ENCODE measurements at places on chromosomes 3 and 15.

DNA sequence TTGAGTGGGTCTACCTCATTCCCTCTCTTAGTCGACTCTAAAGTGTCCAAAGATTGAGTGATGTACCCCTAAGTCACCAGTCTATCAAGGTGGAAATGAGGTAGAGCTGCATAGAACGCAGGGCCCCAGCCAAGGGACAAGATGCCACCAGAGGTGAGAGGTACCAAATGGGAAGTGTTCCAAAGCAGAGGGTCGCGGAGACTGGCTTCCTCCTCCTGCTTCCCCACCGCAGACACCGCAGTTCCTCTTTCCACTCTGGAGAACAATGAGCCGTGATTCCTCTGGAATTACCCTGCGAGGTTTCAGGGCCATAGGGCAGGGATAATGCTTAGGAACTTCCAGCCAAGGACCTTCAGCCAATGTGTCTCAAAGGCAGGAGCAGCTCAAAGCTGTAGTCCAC, 55.8 kb downstream of the DAPK2 start:
- DNase-seq: no peak

- no peak for DNase-seq
Observed at GRCh38 chr15:58985443-58985842, 2.0 kb upstream of the RNF111 start.

DNA sequence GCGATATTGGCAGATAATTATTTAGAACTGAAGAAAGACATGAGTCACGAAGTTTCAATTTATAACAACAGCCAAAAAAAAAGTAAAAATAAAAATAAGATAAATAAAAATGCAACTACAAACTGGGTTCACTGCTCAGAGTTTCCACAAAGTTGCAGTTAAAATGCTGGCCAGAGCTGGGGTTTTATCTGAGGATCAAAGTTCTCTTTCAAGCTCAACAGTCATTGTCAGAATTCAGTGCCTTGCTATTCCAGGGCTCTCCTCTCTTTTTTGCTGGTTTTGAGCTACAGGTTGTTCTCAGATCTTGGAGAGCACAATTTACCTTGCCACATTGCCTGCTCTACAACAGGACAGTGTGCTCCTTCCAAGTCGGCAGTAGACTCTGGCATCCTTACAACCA, 60.1 kb downstream of the PYDC2 start:
- no peak for DNase-seq

DNA sequence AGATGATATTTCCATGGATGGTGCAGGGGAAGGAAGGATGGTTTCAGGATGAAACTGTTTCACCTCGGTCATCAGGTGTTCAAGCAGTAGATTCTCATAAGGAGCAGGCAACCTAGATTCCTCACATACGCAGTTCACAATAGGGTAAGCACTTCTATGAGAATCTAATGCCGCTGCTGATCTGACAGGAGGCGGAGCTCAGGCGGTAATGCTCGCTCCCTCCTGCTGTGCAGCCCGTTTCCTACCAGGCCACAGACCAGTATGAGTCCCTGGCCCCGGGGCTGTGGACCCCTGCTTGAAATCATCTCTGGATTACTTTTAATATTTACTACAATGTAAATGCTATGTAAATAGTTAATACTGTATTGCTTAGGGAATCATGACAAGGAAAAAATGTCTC, 241.8 kb downstream of the ROBO2 start:
- no peak for DNase-seq

- no peak for DNase-seq
Observed at GRCh38 chr3:179036226-179036625, 35.4 kb downstream of the ZMAT3 start.

DNA sequence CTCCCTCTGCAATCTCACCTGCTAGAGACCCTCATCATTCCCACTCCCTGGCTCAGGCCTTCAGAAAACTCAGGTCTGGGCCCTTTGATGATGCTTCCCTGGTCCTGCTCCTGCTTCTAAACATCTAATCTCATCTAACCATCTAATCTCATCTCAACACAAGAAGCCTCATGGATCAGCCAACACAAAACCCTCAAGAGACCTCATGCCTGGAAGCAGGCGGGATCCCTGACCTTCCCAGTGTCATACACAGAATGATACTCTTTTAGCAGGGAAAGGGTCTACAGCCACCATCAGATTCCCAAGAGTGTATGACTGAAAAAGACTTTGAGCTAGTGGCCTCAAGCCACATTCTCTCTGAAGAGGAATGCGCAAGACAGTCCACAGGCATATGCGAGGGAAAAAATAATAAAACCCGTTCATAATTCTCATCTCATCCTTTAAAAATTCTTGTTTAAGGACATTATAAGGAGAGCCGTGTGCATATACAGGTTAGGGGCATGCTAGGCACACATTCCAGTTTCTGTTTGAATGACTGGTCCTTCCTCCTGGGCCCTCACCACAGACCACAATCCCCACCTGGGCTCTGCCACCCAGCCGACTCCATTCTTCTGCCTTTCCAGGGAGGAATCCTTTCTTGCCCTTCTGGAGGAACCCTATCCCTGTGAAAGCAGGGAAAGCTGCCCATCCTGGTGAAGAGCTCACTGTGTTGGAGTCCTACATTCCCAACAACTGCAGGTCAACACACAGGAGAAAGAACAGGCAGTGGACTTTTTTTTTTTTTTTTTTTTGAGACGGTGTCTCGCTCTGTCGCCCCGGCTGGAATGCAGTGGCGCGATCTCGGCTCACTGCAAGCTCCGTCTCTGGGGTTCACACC, 2.2 kb downstream of the ZXDC start:
- no peak for DNase-seq

DNA sequence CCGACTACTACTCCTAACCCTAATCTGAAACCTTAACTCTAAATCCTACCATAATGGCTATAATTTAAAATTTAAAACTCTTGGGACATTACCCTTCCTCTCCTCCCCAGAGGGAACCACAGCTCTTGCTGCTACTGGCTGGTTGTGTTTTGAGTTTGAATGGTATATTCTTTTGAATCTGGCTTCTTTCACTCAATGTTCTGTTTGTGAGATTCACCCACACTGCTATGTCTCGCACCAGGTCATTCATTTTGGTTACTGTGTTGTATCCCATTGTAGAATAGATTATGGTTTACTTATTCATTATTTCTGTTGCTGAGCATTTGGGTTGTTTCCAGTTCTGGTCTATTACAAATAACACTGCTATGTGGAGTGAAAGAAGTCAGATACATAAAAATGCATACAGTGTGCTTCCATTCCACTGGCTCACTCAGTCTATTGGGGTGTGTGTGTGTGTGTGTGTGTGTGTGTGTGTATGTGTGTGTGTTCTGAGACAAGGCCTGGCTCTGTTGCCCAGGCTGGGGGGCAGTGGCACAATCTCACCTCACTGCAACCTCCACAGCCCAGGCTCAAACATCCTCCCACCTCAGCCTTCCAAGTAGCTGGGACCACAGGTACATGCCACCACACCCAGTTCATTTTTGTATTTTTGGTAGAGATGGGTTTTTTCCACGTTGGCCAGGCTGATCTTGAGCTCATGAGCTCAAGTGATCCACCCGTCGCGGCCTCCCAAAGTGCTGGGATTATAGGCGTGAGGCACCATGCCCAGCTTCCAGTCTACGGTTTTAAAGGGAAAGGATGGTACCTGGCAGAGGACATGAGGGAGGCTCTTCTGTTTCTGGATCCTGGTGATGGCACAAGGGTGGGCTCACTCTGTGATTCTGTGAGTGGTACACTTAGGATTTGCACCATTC, 19.2 kb upstream of the SYNM start:
- no peak for DNase-seq

GRCh38 chr15:95371664-95372063, 958.8 kb upstream of the NR2F2 start:
- DNase-seq: no peak

- DNase-seq: no peak
Observed at GRCh38 chr3:197001972-197002700, 27.5 kb downstream of the MELTF start.

DNA sequence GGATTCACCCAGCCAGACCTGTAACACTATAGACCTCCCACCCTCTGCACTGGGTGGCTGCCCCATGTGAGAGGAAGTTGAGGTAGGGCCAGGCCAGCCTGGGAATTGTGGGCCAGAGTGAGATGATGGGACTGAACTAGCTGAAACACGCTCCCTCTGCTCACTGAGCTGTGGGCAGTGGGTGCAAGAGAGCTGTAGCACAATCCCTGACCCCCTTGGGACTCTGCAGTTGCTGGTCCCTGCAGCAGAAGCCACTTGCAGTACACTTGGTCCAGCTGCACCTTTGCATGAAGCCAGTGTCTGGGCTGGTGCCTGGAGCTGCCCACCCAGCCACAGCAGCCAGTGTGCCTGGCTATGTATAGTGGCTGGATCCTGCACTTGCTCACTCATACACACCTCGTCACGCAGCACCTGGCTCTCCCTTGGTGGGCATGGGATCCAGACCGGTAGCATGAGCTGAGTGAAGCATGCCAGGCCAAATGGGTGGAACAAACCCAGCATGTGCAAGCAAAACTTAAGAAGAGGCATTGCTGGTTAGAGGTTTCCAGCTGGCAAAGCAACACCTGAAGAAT, 805.7 kb upstream of the GBE1 start:
- DNase-seq: no peak

DNA sequence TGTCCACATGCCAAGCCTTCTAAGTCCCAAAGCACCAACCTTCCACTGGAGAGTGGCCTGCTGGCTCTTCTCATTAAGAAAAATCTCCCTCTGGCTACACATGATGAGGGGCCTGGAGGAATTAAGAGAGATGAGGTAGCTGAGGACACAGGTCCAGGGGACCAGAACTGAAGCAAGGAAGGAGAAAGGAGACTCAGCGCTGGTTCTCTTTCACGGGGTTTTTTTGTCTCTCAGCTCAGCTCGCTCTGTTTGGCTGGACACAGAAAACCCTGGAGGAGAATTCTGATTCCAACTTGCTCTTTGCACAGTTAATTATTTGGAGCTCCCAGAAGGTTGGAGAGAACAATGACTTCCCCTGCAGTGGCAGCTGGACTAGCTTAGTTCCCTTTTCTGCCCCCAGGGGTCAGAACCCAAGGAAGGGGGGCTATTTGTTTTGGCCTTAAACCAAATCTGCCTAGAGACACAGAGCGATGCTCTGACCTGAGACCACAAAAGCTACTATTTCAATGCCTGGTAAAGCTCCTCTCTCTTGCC, 507.6 kb downstream of the FHIT start:
- DNase-seq: no peak

DNA sequence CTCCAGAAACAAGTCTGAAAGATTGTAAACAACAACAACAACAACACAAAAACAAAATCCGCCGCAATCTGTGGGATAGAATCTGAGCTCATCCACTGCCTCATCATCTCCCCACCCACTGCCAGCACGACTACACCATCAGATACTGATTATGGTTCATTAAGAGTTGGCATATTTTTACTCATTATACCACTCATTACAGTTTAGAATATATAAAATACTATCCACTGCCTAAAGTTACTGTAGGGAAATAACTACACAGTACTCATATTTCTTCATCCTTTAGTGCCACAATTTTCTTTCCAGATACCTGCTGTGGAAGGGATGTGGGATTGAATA, 152.5 kb upstream of the PEX5L start:
- no peak for DNase-seq

DNA sequence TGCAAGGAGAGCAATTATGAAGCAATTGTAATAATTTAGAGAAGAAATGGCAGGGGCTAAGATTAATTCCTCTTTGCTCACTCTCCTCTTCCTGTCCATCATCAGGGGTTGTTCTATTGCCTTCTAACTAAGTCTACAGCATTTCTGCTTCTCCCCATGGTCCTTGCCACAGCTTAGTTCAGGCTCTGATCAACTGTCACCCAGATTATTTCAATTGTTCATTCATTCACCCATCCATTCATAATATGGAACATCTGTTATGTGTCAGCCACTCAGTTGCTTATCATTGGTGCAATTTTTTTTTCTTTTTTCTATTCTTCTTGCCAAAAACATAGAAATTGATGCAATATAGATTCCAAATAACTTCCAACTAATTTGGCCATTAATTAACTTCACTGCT, 93.2 kb downstream of the CD47 start:
- no peak for DNase-seq

GRCh38 chr3:64240396-64240795, 15.1 kb upstream of the PRICKLE2 start:
- no peak for DNase-seq

- DNase-seq: no peak
Observed at GRCh38 chr3:66355394-66355793, 134.6 kb downstream of the SLC25A26 start.

GRCh38 chr15:60745469-60746061, 266.6 kb upstream of the ICE2 start:
- no peak for DNase-seq

DNA sequence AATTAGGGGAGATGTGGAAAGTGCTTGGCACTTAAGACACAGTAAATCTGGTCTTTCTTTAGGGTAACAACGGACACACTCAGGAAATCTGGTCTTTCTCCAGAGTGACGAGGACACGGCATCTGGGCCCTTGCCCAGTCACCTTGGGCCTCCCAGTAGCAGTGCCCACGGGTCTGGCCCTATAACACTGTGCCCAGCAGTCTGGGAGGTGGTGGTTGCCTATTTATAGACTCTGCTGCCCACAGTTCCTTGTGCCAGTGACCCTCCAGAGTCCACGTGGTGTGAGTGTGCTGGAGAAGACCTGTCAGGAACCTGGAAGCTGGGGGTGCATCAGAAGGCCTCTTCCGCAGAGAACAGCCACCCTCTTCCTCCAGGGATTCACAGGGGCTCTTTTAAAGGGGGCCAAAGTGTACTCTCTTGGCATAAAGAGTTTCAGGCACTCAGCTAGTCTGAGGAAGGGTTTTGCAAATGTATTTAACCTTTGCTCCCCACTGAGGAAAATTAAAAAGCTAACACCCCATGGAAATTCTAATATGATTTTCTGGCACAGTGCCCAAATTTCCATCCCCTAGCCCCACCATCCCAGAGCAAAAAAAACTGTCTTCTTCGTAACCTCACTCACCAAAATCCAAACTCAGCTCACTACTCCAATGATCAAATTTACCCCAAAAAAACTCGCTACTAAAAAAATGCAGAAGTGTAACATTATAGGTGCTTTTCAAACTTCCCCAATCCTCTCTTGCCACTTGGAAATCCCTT, 15.4 kb downstream of the WNT5A start:
- DNase-seq: no peak

DNA sequence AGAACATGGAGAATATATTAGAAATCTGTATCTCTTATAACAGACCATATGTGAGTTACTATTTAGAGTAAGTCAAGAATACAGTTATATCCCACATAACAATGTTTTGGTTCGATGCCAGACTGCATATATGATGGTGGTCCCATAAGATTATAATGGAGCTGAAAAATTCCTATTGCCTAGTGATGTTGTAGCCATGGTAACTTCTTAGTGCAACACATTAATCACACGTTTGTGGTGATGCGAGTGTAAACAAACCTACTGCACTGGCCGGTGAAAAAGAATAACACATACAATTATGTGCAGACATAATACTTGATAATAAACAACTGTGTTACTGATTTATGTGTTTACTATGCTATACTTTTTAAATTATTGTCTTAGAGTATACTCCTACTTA, 69.8 kb upstream of the MNS1 start:
- DNase-seq: no peak

- no peak for DNase-seq
Observed at GRCh38 chr3:181358562-181358961, 353.2 kb upstream of the SOX2 start.

DNA sequence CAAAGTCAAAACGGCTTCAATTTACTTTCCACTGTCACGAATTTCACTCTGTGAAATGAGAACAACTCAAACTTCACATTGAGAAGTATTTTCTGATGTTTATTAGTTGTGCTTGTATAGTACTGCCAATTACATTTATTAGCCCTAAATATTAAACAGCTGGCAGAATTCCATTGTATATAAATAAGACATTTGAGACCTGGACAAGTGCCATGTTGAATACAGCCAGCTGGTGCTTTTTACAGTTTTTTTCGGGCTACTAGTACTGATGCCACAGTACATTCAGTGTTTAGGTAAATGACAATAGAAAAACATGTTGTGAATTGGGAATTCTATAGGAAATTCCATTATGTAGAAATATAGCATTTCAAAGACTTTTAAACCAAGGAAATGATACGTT, 79.0 kb downstream of the EPHA3 start:
- no peak for DNase-seq
